ENCODE measurements at places on chromosomes 12 and 14.

GRCh38 chr14:99273766-99274345 is 1.9 kb upstream of the BCL11B start:
- DNase-seq, result no peak

- DNase-seq, result no peak
These were observed 11.6 kb upstream of the HECTD1 start for GRCh38 chr14:31219169-31219568.

- DNase-seq, result no peak
These were observed 13.9 kb upstream of the RPLP0 start for GRCh38 chr12:120214626-120215356.

GRCh38 chr12:90653040-90653439 is 301.9 kb downstream of the CCER1 start:
- DNase-seq, result peak; percentile 44

- no peak for DNase-seq
These were observed 83.0 kb downstream of the PPFIBP1 start for GRCh38 chr12:27606986-27607385.

GRCh38 chr14:47422191-47422590 is 253.2 kb downstream of the MDGA2 start:
- DNase-seq, result no peak

GRCh38 chr12:122116707-122117535 is 38.4 kb downstream of the MLXIP start:
- no peak for DNase-seq

GRCh38 chr12:112937741-112938719 is at the start of gene OAS3:
Gene OAS3, plus strand, starts transcription at chr12:112938474. Its CDS starts 57 bp downstream, at chr12:112938531.
- peak; percentile 62 for DNase-seq

GRCh38 chr14:65101631-65102440 is 481 bp downstream of the MAX start:
- DNase-seq, result no peak

GRCh38 chr12:3135522-3136461 is 58.6 kb downstream of the TSPAN9 start:
- peak; percentile 88 for DNase-seq

GRCh38 chr12:90061809-90062208 is 353.2 kb upstream of the ATP2B1 start:
- no peak for DNase-seq

- DNase-seq, result no peak
These were observed 23.1 kb downstream of the MAX start for GRCh38 chr14:65079201-65079600.

- DNase-seq, result peak; percentile 34
These were observed 1.1 kb upstream of the TM9SF1 start for GRCh38 chr14:24196071-24197055.

DNA sequence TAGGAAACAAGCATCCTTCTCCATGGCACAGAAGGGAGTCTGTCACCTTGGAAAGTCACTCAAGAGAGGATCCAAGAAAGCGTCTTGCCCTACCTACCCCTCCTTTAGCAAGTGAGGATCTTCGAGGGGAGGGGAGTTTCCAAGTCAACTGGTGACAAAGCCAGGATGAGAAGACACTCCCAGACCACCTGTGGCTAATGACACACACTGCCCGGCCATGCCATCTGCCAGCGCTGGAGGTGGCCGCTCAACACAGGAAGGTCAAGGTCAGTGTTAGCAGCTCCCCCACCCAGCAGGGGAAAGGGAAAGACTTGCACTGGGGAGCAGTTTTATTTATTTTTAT is 41.3 kb downstream of the ELK3 start:
- DNase-seq, result no peak

DNA sequence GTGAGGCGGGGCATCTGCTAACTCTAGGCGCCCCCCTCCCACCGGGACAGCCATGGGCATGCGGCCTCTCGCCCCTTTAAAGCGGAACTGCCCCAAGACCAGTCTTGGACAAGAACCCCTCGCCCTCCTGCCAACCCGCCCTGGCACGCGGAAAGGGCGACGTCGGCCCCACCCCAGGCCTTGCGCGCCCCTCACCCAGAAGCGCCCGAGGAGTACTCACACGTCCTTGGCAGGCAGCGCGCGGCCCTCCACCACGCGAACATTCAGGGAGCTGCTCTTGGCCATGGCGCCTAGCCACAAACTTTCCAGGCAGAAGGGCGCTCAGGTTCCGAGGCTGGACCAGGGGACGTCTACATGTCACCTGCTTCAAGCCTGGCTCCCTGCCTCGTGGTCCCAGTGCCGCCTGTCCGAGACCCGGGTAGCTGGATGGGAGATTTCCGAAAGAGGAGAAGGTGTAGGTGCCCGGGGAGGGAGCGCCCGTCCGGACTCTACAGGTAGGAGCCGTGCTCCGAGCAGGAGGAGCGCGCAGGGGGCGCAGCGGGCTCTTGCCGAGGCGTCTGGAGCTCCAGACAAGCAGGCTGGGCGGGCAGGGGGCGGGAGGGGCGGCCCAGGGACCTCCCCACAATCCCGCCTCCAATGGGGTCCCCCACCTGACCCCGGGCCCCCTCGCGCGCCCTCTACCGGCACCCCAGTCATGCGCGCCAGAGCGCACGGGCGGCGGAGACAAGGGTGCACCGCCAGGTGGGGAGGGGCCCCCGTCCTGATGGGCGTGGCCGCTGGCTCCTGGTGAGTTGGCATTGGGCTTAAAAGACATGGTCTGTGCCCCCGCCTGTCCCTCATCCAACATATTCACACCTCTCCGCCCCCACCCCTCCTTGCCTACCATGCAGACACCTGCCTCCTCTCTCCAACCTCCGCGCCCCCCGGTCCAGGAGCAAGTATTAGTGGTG is at the start of gene RASAL1:
RASAL1 (minus strand) TSS at position 584 of the 950 bp plus-strand sequence; CDS start at position 285, 299 bp downstream.
- DNase-seq, result no peak

DNA sequence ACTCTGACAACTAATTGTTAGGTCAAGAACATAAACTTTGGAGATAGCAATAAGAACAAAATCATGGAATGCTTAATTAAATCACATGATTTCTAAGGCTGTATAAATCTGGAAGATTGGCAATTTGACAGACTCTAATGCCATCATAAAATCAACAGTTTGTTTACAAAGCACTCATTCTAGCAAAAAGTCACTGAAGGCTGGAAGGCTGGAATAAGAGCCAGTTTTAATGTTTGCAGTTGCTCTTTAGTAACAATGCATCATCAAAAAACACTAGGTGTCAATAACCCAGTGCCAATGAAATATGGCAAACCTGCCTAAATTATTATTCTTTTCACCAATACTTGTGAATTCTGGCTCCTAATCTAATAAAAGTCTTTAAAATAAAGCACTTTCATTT is 65.0 kb downstream of the NUMB start:
- no peak for DNase-seq

DNA sequence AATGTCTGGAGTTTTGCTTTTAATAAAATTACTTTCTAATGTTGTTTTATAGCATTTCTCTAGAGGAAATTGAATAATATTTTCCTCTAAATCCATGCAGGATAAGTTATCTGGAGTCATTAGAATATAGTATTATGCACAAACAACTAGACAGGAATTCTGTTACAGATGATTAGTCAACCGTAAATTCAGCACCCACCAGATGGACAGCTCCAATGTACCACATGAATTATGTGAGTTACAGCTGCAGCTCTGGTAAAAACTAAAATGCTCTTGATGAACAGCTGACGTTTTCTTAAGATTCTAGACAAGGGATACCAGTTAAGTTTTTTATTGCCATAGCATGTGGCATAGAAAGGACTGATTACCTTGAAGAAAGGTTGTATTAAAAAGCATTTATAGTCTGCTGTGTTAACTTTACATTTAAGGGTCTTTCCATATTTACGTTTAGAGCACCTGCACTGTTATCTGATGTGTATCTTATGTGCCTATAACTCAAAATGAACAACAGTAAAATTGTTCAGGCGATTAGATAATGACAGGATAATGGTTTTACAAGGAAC is 321.4 kb upstream of the LRFN5 start:
- DNase-seq, result no peak

DNA sequence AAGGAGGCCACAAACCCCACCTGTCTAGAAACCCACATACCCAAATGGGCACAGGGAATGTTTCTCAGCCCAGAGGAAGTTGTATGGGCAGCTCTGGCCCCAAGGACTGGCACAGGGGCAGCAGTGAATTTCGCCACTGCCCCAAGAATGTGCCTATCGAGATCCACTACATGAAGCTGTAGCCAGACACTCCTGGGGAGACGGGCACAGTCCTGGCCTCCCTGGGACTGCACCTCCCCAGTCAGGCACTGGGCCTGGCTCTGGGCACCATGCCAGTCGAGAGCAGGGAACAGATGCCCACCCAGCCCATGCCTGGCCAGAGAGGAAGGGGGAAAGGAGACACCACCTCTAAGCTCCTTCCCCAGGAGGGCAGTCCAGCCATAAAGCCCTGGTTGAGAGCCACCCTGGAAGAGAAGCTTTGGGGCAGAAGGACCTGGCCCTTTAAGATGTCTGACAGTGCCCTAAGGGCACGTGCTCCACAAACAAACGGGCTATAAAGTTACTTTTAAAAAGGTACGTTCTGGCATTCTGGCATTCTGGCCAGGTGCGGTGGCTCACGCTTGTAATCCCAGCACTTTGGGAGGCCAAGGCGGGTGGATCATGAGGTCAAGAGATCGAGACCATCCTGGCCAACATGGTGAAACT is 8.4 kb downstream of the ADCY6 start:
- no peak for DNase-seq

GRCh38 chr14:78848234-78848820 is 678.2 kb downstream of the NRXN3 start:
- peak; percentile 2 for DNase-seq

- no peak for DNase-seq
These were observed 133.7 kb downstream of the GLT1D1 start for GRCh38 chr12:128986957-128987356.

- peak; percentile 60 for DNase-seq
These were observed 10.0 kb upstream of the CLEC7A start for GRCh38 chr12:10140001-10140400.

DNA sequence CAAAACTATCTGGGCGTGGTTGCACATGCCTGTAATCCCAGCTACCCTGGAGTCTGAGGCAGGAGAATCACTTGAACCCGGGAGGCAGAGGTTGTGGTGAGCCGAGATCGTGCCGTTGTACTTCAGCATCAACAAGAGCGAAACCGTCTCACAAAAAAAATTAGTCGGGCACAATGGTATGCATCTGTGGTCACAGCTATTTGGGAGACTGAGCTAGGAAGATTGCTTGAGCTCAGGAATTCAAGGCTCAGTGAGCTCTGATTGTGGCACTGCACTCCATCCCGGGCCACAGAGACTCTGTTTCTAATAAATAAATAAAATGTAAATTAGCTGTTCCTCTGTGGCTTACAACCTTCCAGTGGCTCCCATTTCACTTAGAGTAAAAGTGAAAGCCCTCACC is 28.0 kb downstream of the RCOR1 start:
- DNase-seq, result no peak

GRCh38 chr12:112308652-112309051 is 73.6 kb downstream of the HECTD4 start:
- no peak for DNase-seq

DNA sequence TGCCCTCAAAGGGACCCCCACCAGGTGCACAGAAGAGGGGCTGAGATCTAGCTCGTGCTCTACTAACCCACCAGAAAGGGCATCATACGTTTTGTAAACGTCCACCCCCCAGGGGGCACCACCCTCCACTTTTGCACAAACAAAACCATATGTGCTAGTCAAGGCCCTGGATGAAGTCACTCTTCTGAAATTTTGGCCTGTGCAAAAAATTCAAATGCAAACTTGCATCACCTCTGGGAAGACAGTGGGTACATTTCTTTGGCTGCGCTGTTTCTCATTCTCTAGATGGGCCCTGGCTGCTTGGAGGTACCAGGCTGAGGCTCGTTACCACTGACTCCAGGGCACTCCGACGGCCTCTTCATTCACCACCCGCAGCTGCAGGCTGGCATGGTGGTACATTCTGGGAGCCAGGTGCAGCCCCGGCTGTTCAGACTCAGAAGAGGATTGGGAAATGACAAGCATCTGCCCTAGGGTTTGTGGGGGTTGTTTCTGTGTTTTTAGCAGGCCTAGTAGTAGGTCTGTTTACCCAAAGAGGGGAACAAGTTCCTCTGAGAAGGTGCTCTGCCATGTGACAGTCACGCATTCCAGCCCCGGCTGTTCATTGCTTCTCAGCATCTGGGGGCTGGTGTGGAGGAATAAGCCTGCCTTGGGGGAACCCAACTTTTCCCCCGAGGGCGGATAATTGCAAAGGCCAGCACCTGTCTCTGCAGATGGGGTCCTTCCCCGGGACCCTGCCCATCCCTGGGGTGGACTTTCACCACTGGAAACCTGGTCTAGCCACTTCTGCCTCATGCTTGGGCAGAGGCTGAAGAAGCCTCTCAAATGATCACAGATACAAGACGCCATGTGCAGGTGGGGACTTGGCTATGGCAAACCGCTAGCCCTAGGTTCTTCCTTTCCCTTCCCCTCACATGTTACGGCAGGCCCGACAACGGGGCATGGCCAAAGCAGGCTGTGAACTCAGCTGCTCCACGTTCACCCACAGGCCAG is 147.6 kb downstream of the DPF3 start:
- DNase-seq, result peak; percentile 71

GRCh38 chr12:86634456-86635410 is 378.5 kb upstream of the MGAT4C start:
- no peak for DNase-seq

DNA sequence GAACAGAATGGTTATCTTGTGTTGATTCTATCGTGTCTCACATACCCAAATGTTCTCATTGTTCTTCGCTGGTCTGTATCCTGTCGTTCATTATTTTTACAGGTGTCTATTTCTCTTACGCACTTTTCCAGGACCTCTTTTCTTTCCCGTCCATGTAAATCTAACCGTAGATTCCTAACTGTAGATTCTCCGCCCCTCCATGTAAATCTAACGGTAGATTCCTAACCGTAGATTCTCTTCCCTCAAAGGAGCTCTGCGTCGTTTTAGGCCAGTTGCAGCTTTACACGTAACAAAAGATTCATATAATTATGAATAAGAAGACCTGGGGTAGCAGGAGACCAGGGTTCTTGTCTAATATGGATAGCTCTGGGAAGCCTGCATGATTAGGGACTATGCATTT is 9.7 kb upstream of the ZNF605 start:
- no peak for DNase-seq

DNA sequence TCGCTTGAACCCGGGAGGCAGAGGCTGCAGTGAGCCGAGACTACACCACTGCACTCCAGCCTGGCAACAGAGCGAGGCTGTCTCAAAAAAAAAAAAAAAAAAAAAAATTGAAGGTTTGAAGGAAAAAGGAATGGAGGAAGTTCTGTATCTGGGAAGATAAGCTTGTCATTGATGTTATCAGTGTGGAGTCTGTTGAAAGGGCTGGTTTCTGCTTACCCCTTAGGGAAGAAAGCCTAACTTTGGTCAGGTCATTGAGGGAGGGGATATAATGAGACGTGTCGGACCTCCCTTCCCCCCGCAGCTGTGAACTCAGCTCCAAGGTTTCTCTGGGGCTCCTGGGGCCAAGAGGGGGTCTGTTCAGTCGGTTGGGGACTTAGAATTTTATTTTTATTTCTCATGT is 16.4 kb downstream of the DAO start:
- no peak for DNase-seq

Data from AG08395 (cell line).